ENCODE measurements at places on chromosomes 5 and 9.

DNA sequence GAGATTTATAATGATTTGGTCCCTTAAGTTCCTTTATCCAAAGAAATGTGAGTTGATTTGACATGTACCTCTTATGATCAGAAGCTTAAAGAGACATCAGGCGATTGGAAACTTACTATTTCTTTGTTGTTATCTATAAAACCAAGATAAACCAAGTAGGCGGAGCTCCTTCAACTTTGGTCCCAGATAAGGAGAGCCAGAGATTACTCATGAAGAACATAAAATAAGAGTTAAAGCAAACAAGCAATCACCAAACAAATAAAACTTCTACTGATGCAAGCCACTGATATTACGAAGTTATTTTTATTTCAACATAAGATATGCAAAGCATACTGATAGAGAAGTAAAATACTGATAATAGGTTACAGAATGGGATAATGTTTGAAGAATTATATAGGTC lies 141.5 kb upstream of the CDH18 start:
- no peaks in the 10 kb centered on the region for H3K27me3 ChIP-seq
- no peak for DNase-seq
- H3K4me3 ChIP-seq, result no peak overlapping the region
- H3K36me3 ChIP-seq, result no peaks in the 10 kb centered on the region

GRCh38 chr9:127608104-127608966 lies 3.7 kb upstream of the STXBP1 start:
- peak overlapping the region; percentile 80 for H3K27ac ChIP-seq
- peak; percentile 65 for DNase-seq
- no peaks in the 10 kb centered on the region for H3K36me3 ChIP-seq
- H3K4me3 ChIP-seq, result peak overlapping the region; percentile 11

DNA sequence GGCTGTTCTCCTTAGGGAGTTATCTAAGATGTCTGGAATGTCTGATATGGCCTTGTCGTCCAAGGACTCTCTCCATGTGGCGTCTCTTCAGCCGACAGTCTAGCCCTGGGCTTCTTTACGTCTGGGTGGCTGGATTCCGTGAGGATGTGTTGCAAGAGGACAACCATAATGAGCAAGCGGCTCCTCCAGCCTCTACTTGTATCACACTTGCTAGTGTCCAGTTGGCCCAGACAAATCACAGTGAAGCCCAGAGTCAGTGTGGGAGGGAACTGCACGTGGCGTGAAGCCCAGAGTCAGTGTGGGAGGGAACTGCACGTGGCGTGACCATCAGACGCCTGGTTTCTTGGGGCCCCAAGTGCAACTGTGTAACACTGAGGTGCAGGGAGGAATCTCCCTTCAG lies 61.1 kb downstream of the COL23A1 start:
- peaks cover 3% of the 10 kb centered on the region for H3K4me1 ChIP-seq
- DNase-seq, result no peak
- H3K27me3 ChIP-seq, result no peaks in the 10 kb centered on the region
- H3K36me3 ChIP-seq, result no peaks in the 10 kb centered on the region
- H3K4me3 ChIP-seq, result no peak overlapping the region
- H3K27ac ChIP-seq, result no peak overlapping the region

GRCh38 chr5:106957336-106957735 lies 713.4 kb downstream of the EFNA5 start:
- H3K27ac ChIP-seq, result no peak overlapping the region
- no peak for DNase-seq
- no peaks in the 10 kb centered on the region for H3K36me3 ChIP-seq
- no peaks in the 10 kb centered on the region for H3K27me3 ChIP-seq
- H3K4me1 ChIP-seq, result no peaks in the 10 kb centered on the region

DNA sequence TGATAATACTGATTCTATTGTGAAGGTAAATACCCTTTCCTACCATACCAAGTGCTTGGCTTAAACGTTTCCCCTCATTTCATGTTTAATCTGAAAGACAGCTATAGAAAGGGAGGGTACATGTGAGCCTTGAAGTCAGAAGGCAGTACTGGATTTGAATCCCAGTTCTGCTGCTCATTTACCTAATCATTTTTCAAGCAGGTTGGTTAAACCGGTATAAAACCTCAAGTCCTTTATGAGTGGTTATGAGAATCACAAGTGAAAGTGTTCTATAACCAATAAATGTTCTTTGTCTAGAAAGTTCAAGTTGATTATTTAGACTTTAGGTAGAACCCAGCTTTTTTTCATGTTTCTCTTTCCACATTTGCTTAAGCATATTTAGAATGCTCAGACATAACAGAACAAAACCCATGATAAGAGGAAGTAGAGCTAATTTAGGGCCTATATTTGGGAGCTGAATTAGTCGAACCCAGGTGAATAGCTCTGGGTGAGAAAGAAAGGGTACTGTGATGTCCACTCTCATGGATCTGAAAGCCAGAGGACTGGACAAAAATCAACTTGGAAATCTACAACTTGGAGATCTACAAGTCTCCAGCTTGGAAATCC lies 29.7 kb upstream of the F2RL2 start:
- no peaks in the 10 kb centered on the region for H3K4me1 ChIP-seq
- no peak overlapping the region for H3K27ac ChIP-seq
- DNase-seq, result no peak
- no peaks in the 10 kb centered on the region for H3K27me3 ChIP-seq
- H3K36me3 ChIP-seq, result no peaks in the 10 kb centered on the region

DNA sequence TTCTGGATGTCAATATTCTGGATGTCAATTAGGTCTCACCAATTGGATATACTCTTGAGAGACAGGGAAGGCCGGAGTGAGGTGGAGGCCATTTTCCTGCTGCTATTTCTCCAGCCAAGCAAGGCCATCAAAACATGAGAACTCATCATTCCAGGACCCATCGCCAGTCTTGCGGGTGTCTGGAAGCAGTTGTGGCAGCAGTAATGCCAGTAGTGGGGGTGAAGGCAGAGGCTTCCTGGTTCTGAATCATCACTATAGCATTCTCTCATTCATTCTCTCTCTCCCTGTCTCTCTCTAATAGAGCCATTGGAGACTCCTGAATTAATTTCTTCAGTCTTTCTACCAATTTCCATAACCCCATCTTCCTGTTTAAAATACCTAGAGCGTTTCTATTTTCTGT lies 71.8 kb downstream of the EGFLAM start:
- H3K27me3 ChIP-seq, result no peaks in the 10 kb centered on the region
- DNase-seq, result no peak
- no peaks in the 10 kb centered on the region for H3K36me3 ChIP-seq
- H3K4me1 ChIP-seq, result no peaks in the 10 kb centered on the region

- DNase-seq, result peak; percentile 18
- H3K4me3 ChIP-seq, result no peak overlapping the region
- peak overlapping the region; percentile 49 for H3K27ac ChIP-seq
- H3K36me3 ChIP-seq, result no peaks in the 10 kb centered on the region
Measured at GRCh38 chr9:133238272-133238850, 29.3 kb upstream of the OBP2B start.

- H3K27me3 ChIP-seq, result no peaks in the 10 kb centered on the region
- no peak for DNase-seq
- no peak overlapping the region for H3K4me3 ChIP-seq
- no peak overlapping the region for H3K27ac ChIP-seq
Measured at GRCh38 chr5:27701931-27702903, 663.8 kb upstream of the CDH9 start.

GRCh38 chr5:88895681-88896501 lies 12.9 kb upstream of the MEF2C start:
- no peak overlapping the region for H3K27ac ChIP-seq
- DNase-seq, result no peak
- no peaks in the 10 kb centered on the region for H3K36me3 ChIP-seq
- H3K27me3 ChIP-seq, result no peaks in the 10 kb centered on the region
- H3K4me3 ChIP-seq, result no peak overlapping the region

DNA sequence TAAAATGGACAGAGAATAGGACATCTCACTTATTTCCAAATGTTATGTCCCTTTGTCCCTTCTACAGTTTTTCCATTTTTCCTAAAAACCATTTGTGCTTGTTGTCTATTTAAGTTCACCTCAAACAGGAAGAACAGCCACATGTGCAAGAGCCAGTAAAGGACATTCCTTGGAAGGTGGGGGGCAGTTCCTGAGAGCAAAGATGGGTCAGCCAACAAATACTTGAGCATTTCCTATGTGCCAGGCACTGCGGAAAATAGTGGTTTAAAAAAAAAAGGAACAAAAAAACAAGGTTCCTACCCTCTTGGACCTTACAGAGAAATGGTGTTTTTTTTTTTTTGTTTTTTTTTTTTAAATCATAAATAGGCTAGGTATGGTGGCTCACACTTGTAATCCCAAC lies 26.8 kb downstream of the ANP32B start:
- no peaks in the 10 kb centered on the region for H3K27me3 ChIP-seq
- H3K4me1 ChIP-seq, result no peaks in the 10 kb centered on the region
- no peak for DNase-seq
- H3K36me3 ChIP-seq, result peaks cover 77% of the 10 kb centered on the region
- H3K4me3 ChIP-seq, result no peak overlapping the region
- H3K27ac ChIP-seq, result no peak overlapping the region

DNA sequence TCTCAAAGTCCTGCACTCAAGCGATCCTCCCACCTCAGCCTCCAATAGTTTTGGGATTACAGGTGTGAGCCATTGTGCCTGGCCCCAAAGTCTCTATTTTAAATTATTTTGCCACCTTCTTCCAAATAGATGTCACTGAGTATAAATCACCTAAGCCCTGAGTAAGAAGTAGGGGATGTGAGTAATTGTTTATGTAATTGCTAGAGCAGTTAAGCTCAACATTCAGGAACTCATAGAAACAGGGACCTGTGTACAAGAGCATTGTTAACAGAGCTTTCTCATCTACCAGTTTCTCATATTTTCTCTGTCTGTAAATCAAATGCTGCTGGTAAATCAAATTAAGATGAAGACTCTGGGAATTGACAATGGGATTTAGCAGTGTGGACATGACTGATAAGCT lies 26.3 kb downstream of the CDK7 start:
- no peak overlapping the region for H3K27ac ChIP-seq
- H3K36me3 ChIP-seq, result peaks cover 22% of the 10 kb centered on the region
- no peak for DNase-seq
- no peak overlapping the region for H3K4me3 ChIP-seq
- no peaks in the 10 kb centered on the region for H3K27me3 ChIP-seq
- H3K4me1 ChIP-seq, result no peaks in the 10 kb centered on the region

GRCh38 chr5:147303976-147304375 lies 69.2 kb downstream of the STK32A start:
- H3K27me3 ChIP-seq, result no peaks in the 10 kb centered on the region
- H3K4me1 ChIP-seq, result no peaks in the 10 kb centered on the region
- H3K4me3 ChIP-seq, result no peak overlapping the region
- no peak overlapping the region for H3K27ac ChIP-seq

GRCh38 chr9:115888131-115888530 lies 265.5 kb upstream of the PAPPA start:
- no peak overlapping the region for H3K27ac ChIP-seq
- H3K36me3 ChIP-seq, result no peaks in the 10 kb centered on the region
- H3K4me1 ChIP-seq, result no peaks in the 10 kb centered on the region
- DNase-seq, result no peak

DNA sequence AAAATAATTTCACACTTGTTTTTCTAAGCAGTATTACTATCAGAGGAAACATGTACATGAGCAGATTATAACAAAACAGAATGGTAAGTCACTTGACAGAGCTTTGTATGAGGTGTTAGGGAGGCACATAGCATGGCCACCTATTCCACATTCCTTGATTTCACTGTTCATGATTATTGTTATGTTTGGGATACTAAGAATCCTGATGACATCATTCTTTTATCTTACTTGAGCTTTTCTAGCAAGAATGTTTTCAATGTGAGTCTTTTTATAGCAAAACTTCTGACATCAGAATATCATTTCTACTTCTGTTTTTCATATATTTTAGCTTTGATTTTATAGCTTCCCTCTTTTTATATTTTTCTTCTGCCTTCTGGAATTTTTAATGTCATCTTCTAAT lies 208.2 kb downstream of the DMRTA1 start:
- H3K36me3 ChIP-seq, result no peaks in the 10 kb centered on the region
- no peaks in the 10 kb centered on the region for H3K27me3 ChIP-seq
- no peaks in the 10 kb centered on the region for H3K4me1 ChIP-seq
- no peak overlapping the region for H3K4me3 ChIP-seq
- H3K27ac ChIP-seq, result no peak overlapping the region

DNA sequence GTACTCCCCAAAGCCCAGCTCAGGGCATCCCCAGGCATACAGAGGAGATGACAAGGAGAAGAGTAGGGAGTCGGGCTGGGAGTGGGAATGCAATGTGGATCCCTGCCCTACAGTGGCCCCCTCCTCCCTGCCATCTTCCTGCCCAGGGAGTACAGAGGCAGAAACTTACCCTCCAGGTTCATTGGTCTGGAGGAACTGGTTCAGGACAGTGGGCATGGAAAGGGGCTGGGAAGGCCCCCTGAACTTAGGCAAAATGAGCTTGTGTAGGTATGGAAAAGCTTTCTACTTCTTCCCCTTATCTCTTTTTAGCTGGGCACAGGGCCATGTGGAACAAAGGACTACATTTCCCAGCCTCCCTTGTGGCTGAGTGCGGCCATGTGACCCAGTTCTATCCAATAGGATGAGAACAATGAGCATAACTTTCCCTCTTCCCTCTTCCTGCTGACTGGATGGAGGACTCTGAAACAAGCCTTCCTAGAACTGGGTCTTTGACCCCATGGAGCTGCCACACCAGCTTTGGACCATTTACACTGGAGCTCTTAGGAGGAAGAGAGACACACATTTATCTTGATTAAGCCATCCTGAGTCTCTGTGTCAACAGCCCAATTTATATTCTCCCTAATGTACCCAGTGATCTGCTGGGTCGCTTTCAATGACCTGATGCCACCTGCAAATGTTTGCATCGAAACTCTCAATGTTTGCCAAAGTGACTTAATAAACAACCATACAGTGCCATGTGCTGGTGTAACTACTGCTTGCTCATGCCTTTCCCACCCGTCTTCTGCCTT lies 25.0 kb upstream of the HMCN2 start:
- peak; percentile 70 for DNase-seq
- H3K4me1 ChIP-seq, result peaks cover 2% of the 10 kb centered on the region
- no peaks in the 10 kb centered on the region for H3K27me3 ChIP-seq
- H3K4me3 ChIP-seq, result no peak overlapping the region
- H3K27ac ChIP-seq, result no peak overlapping the region
- no peaks in the 10 kb centered on the region for H3K36me3 ChIP-seq

GRCh38 chr5:115377468-115378217 lies 81.2 kb upstream of the CCDC112 start:
- H3K27me3 ChIP-seq, result no peaks in the 10 kb centered on the region
- H3K4me3 ChIP-seq, result no peak overlapping the region
- H3K27ac ChIP-seq, result no peak overlapping the region
- no peaks in the 10 kb centered on the region for H3K4me1 ChIP-seq

- no peaks in the 10 kb centered on the region for H3K4me1 ChIP-seq
- H3K27ac ChIP-seq, result no peak overlapping the region
- H3K27me3 ChIP-seq, result no peaks in the 10 kb centered on the region
- no peak for DNase-seq
- H3K4me3 ChIP-seq, result no peak overlapping the region
Measured at GRCh38 chr5:165448753-165449152, 1943.3 kb downstream of the MAT2B start.

- H3K36me3 ChIP-seq, result no peaks in the 10 kb centered on the region
- no peak for DNase-seq
- no peak overlapping the region for H3K4me3 ChIP-seq
- H3K27ac ChIP-seq, result no peak overlapping the region
- no peaks in the 10 kb centered on the region for H3K27me3 ChIP-seq
Measured at GRCh38 chr5:19660679-19661078, 327.3 kb downstream of the CDH18 start.

GRCh38 chr5:126656401-126657007 lies 55.8 kb downstream of the PHAX start:
- H3K4me1 ChIP-seq, result no peaks in the 10 kb centered on the region
- H3K36me3 ChIP-seq, result no peaks in the 10 kb centered on the region
- no peak overlapping the region for H3K27ac ChIP-seq
- DNase-seq, result peak; percentile 54

Measured in thymus (tissue), 14 donors.